ENCODE measurements at places on chromosomes 4 and X. TPM values are rescaled to one million over a fixed set of nuclear protein-coding genes. Genes with fewer than 3 reads are reported as not detected.

AADAT gene
- total RNA-seq: 2.9 TPM

POU4F2 gene
- not detected for total RNA-seq

HGFAC gene
- not detected for total RNA-seq

AP1AR gene
- 14.7 TPM for total RNA-seq

MYOZ2 gene
- total RNA-seq: not detected

PGRMC2 gene
- 32.2 TPM for total RNA-seq

LRCH2 gene
- total RNA-seq: 0.12 TPM

LRAT gene
- 0.76 TPM for total RNA-seq

DNA sequence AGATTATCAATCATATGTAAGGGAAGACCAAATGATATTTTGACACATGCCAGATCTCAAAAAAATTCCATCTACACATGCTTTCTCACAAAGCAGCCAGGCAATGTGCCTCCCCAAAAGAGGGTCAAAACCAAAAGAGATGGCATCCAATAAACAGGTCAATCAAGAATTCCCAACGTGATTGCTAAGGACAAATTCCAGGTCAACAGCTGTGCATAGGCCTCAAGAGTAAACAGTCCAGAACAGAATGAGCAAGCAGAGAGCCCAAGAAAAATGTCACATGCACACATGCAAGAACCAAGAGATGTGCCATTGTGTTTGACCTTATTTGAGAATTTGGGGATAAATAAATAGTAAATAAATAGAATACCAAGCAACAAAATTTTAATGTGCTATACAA, 136.7 kb downstream of the APBB2 start:
- no peak for ATAC-seq

- ATAC-seq: no peak
These were observed 4.3 kb downstream of the WDR44 start for GRCh38 chrX:118350221-118350620.

- no peak for ATAC-seq
These were observed 50.7 kb upstream of the TLR3 start for GRCh38 chr4:186018261-186018660.

- ATAC-seq: no peak
These were observed 1.6 kb upstream of the SETD7 start for GRCh38 chr4:139557556-139558110.

DNA sequence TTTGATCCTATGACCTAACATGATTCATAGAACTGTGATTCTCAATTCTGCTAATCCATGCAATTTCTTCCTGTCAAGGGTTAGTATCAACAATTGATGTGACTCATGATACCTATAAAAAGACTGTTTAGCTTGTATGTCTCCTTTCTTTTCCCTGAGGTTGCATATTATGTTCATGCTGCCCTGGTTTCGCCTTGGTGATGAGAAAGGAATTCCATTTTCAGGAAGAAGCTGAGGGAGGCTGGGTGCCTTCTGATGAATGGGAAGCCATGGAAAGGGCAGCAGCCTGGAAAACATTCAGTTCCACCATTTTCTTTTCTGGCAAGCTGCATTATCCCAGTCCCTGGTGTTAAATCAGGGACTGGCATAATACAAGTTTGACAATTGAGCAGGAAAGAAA, 976.5 kb downstream of the RPA4 start:
- ATAC-seq: peak; percentile 72

DNA sequence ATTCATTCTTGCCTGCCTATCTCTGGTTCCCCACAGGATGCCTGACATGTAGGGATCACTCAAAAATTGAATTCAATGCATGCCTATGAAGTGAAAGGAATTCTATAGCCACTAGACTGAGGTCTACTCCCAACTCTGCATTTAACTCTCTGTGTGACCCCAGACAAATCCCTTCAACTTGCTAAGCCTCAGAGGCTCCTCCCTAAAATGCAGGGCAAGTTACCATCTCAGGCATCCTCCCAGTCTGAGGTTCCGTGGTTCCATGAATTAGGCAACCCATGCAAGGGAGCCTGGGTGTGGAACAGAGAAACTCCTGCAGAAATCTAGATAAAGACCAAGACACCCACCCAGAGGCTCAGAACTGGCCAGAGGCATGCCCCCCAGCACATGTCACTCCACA, 6.6 kb downstream of the SRPX start:
- no peak for ATAC-seq

DNA sequence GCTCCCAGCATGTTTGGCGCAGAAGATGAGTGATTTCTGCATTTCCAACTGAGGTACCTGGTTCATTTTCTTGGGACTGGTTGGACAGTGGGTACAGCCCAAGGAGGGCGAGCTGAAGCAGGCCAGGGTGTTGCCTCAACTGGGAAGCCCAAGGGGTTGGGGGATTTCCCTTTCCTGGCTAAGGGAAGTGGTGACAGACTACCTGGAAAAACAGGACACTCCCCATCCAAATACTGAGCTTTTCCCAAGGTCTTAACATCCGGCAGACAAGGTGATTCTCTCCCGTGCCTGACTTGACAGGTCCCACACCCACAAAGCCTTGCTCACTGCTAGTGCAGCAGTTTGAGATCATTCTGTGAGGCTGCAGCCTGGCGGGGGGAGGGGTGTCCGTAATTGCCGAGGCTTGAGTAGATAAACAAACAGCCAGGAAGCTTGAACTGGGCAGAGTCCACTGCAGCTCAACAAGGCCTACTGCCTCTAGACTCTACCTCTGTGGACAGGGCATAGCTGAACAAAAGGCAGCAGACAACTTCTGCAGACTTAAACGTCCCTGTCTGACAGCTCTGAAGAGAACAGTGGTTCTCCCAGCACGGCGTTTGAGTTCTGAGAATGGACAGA, 307.7 kb upstream of the ARSJ start:
- peak; percentile 67 for ATAC-seq

GRCh38 chr4:48047896-48048295, 31.3 kb downstream of the NIPAL1 start:
- ATAC-seq: peak; percentile 61

DNA sequence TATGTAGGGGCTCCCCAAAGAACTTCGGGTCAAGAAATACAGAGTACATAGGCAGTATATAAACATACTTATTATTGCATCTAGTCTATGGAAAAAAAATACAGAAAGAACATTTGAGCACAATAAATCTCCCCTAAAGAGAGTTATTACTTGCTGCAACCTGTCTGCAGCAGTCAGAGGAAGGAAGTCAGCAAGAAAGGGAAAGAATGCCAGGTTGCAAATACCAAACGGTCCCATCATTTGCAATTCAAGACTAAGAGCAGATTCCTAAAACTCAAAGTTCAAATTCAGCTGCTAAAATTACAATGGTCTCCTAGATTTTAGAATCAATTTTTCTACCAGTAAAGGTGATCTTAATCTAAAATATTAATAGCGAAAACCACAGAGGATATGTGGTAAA, 236.2 kb upstream of the NUDT6 start:
- no peak for ATAC-seq

DNA sequence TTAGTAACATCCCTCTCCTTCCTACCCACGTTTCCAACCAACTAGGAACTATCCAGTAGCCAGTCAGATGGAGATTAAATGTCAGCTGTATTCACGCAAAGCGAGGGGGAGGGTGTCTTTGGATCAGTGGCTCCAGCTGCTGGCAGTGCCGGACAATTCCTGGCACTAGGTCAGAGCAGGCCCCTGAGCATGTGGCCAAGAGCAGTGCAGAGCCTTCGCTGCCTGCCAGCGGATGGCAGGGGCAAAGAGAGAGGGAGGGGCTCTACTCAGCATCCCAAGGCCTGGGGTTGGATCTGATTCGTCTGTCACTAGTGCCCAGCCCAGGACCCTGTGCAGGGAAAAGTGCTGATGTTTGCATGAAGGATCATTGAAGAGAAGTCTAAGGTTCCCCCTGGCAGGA, 28.7 kb upstream of the JAKMIP1 start:
- no peak for ATAC-seq

DNA sequence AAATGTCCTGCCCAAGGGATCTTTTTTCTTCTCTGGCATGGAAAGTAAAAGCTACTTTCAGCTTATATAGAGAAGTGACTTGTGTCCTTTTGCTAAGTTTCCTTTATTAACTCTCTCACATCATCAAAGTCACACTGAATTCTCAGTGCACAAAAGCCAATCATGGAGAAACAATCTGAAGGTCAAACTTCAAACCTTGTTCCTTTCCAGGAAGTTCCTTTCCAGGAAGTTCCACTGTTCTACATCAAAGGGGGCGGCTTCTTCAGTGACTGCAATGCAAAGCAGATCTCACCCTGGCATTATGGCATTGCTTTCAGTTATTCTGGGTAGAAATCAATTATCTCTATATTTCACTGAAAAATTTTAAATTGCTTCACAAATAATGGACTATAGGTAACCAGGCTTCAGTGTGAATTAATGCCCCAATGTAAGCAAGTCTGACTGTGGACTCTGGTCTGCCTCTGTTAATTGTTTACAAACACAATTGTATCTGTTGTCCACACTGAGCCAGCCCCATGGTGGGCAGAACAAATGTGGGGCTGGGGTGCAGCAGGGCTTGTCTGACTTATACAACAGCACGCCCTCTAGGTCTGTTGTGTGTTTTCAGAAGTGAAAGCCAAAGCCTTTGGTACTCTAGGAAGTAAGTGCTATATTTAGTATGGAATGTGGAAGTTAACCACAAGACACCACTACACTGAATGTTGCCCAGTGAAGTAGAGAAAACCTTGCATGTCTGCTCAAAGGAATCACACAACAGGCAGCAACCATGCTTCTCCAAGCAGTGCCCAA, 98.8 kb downstream of the CDS1 start:
- peak; percentile 46 for ATAC-seq

DNA sequence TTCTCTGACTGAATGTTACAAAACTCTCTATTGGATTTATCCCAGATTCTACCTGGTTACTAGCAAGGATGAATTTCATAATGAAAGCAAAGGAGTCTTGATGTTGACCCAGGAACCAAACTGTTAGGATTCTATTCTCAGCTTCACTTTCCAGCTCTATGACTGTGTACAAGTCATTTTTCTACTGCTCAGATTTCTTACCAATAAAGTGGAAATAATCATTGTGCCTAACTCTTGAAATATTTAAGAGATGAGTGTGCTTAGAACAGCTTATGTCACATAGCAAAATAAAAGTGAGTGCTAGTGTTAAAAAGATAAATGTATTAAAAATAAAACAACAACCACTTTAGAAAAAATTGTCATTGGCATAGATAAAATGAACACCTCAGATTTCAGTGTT, 45.6 kb downstream of the EPHA5 start:
- ATAC-seq: no peak
